ENCODE measurements at places on chromosomes 2 and 18.

DNA sequence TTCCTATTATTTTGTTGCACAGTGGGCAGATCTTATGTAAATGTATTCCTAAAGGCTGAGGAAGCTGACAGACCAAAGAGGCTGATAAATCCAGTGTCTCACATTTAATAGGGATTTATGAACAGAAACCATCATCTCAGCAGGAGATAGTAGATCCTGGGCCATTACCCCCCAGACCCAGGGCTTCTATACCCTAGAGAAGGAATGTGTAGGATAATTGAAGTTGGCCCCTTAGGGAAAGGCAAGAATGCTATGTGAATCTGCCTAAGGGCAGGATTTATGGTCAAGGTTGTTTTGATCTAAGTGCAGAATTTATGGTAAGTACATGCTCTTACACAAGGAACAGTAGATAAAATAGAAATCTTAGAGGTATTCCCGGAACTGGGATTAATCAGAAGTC is 29.0 kb downstream of the RPL37A start:
- DNase-seq: no peak

GRCh38 chr18:46373791-46374190 is 269.6 kb downstream of the HAUS1 start:
- no peak for DNase-seq

GRCh38 chr2:109393662-109393972 is 220.1 kb downstream of the SEPTIN10 start:
- DNase-seq: no peak

DNA sequence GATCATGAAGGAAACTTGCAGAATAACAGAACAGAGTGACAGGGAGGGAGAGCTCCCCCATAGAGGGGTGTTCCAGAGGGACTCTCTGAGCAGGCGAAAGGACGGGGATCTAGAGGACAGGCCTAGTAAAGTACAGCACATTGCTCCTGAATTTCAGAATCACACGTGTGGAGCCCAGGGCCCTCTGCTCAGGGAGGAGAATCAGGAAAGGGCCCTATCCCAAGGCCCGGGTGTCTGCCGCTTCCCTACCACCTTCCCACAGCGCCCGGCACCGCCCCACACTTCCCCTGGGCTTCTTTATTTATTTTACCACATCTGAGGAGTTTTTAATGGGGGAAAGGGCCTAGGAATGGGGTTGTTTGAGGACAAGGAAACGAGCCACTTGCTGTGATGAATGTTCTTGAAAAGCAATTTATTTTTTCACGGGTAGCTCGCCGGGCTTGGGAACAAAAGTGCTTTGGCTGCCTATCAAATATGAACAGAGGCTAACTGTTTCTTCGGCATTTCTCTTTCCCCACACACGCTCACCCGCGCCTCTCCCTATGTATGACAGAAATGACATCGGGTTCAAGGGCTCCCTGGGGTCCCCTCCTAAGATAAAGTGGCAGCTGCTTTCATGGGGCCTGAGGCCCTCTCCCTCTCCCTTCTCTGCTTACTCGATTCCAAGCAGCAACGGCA is 79.3 kb upstream of the GLI2 start:
- DNase-seq: no peak

GRCh38 chr18:58552896-58553295 is 76.0 kb downstream of the ALPK2 start:
- DNase-seq: no peak

DNA sequence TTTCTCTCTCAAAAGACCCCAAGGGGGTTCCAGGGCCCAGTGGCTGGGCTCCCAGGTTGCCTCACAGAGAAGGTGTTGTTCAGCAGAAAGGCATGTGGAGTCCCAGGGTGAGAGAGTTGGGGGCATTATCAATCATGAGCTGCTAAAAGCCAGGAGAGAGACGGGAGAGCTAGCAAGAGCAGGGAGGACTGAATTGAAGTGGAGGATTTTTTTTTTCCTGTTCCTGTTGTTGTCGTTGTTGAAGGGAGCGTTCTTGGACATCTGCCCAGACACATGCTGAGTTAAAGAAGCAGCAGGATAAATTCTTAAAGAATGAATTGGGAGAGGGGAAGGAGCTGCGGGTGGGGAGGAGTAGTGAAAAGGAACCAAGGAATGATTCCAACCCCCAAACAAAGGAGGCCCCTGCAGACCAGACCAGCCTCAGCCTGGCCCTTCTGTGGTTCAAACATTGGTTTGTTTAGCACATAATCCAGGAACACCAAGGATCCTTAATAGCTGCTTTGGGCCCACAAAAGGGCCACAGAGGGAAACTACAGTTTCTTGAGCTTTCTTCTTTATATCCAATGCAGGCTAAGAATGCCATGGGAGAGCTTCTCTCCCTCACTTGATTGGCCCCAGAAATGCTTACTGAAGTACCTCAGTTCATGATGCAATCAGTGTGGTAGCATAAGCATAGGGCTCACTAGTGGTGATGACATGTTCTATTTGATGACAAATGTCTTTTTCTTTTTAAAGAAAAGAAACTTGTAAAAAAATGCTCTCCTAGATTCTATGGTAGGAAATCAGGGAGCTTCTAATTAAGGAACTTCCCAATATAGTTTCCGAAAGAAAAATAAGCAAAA is 146.0 kb downstream of the SETBP1 start:
- DNase-seq: peak; percentile 84

GRCh38 chr2:135664623-135665068 is 77.0 kb upstream of the UBXN4 start:
- DNase-seq: peak; percentile 11

GRCh38 chr18:70431203-70431624 is 142.4 kb downstream of the SOCS6 start:
- peak; percentile 82 for DNase-seq

DNA sequence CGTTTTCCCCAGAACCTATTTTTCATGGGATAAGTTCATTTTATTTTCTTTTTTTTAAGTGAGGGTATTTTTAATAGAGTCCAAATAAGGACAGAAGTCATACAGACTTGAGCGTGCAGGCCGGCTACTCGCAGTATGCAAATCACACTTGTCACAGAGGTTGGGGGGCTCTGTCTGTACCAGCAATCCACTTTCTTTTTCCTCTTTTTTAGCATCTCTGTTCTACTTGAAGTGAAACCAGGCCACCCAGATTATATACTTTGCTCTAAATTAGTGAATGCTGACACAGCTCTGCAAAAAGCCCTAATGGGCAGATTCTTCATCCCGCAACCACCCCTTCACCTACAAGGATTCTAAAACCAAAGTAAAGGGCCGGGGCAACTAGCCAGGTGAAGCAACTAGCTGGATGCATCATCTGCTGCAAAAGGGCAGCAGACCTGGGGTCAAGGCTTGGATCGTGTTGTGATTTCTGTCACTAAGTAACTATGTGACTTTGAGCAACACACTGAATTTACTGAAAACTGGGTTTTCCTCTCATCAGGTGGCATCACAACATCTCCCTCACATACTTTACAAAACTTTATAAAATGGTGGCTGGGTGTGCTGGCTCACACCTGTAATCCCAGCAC is 18.4 kb downstream of the KDSR start:
- no peak for DNase-seq

- no peak for DNase-seq
Measured at GRCh38 chr2:157771234-157771633, 104.9 kb downstream of the ACVR1 start.

DNA sequence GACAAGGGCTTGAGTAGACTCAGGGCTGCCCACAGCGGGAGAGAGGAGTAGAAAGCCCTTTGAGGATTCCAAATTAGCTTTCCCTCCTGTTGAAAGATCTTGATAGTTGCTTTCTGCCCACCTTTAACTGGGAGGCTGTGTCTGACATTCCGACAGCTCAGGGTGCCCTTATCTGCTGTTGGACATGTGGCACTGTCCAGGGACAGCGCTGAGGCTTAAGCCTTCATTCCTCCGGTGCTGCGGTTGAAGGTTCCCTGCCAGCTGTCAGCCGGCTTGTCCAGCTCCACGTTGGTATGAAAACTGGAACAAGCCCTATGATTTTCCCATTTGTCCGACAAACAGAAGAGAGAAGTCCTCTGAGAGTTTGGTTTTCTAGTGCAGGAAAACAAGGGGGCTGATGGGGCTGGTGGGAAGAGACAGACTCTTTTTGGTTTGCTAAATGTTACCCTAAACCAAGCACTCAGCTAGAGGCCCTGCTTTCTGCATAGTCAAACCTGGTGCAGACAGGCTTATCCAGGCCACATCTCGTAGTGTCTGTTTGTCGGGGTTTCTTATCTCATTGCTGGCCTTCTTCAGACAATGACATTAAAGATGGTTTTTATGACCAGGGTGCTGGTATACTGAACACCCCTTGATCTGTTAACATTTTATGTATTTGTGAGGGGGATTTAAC is 24.5 kb downstream of the GREB1 start:
- no peak for DNase-seq

DNA sequence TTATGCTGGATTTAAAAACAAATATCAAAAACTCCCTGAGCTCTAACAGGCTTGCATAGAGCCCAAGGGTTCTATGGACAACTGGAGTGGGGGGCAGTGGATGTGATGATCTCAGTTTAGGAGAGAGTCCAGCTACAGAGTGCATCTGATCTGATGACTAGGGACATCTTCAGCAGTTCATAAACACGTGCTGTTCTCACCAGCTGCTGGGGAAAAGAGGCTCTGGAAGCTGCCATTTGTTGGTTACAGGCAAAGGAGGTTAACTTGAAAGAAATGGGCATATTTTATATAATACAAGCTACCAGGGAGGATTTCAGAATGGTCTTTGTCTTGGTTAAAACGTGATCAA is 36.0 kb upstream of the ZNF396 start:
- no peak for DNase-seq

GRCh38 chr2:20632446-20632990 is 18.4 kb downstream of the HS1BP3 start:
- no peak for DNase-seq

DNA sequence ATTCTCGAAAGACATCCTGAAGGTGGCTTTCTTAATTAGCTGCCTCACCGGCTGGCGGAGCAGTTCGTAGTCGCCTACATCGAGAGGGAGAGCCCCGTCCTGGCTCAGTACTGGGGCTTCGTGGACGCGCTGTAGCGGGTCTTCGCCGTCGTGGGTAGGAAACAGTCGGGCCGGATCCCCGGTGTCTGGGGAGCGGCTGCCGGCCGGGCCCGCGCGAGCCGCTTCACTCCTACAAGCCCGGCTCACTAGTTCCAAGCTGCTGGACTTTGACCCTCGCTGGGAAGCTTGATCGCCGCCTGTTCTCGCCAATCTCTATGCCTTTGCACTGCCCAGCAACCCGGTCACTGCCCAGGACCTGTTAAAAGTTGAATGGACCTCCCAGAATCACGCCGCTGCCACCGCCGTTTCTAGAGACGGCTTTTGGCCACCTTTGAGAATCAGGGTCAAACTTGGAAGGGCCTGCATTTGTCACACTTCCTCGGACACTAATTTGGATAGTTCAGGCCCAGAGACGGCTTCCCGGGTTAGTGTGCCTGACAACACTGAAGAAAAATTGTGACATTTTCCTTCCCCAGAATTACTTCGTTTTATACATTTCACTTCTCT is 41.4 kb upstream of the AKAIN1 start:
- DNase-seq: peak; percentile 3
